ENCODE measurements at places on chromosomes 12 and 14. TPM values are rescaled to one million over a fixed set of nuclear protein-coding genes. Genes with fewer than 3 reads are reported as not detected.

DNA sequence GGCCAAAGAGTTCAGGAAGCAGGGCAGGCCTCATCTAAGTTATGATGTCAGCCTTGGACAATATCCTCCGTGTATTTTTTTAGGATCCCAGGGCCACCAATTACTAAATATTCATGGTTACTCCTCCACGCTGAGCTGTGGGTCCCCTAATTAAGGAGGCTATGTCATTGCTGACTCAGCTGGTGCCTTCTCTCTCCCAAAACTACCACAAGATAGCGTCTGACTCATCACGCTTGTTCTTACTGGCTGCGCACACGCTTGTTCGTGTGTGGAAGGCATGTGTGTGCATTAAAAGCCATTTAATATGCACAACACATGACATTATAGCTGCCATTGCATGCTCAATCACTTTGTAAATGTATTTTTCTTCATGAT lies 78.3 kb downstream of the GSC start:
- DNase-seq, result no peak

- no peak for DNase-seq
These were observed 839 bp downstream of the GSG1 start for GRCh38 chr12:13102461-13103195.

GRCh38 chr12:43357141-43357540 lies 194.9 kb downstream of the ADAMTS20 start:
- no peak for DNase-seq

DNA sequence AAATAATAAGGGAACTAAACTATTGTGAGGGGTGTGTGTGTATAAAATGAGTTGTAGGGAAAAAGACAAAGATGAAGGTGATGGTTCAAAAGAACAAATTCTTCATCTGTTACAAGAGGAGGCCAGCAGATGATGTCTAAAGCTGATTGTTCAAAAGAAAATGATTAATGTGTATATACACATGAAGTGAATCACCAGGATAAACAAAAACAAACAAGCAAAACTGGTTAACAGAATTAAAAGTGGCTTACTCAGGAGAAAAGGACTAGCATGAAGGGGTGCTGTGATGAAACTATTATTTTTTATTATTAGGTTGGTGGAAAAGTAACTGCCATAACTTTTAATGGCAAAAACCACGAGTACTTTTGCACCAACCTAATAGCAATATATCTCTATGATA lies 348.4 kb downstream of the BCL11B start:
- no peak for DNase-seq

GRCh38 chr12:104109446-104110271 lies 28.4 kb downstream of the NFYB start:
- DNase-seq, result no peak

- DNase-seq, result no peak
These were observed 455.3 kb downstream of the BCL11B start for GRCh38 chr14:98816720-98817119.

DNA sequence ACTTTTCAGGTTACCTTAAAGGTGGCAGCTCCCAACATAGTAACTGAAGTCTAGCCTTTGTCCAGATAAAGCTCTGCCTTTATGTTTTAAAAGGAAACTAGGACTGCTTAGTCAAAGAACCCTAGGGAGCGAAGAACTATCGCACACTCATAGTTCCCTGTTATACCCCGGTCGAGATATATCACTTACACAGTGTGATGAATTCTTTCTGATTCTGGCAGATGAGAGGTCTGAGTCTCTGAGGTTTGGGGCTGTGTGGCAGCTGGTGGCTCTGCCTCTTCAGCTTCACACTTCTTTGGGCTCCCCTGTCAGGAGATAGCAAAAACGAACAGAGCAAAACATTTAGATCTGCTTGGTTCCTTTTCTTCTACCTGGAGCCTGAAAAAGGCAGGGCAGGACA lies 17.0 kb downstream of the ACIN1 start:
- no peak for DNase-seq

DNA sequence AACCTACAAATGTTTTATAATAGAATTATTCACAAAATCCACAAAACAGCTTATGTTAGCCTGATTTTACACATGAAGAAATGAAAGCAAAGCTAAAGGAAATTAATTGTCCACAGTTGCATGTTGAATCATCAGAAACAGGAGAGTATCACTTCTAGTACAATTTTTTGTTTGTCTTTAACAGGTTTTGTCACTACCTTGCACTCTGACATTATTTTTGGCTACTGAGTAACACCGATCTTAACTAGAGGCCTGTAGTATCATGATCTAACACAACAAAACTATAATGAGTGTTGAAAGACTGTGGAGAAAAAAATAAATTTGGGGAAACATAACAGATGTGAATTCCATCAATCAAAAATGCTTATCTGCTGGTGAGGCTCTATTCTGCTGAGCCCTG lies 60.1 kb downstream of the TAOK3 start:
- no peak for DNase-seq

DNA sequence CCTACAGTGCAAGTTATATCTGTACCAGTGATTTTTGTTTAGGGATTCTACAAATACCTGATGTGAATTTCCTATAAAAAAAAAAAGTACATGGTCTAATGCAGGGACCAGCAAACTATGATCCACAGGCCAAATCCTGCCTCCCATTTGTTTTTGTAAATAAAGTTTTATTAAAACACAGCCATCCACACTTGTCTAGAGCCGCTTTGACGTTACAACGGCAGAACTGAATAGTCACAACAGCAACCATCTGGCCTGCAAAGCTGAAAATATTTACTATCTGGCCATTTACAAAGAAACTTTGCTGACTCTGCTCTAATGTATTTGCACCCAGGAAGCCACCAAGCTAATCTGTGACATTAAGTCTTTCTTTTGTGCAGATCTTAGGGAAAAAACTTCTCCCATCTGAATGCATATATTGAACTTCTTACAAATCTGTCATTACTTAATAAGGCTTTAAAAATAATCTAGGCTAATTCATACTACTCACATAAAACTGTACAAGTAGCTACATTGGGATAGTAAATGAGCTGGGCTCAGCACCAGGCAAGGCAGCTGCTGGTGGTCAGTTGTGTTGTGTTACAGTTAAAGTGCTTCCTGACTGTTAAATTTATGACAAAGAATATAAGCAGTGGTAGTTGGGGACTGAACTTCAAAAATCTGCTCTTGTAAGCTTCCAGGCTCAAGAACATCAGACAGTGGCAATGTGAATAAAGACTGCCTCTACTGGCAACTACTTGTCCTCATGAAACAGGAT lies 303.3 kb downstream of the MED13L start:
- DNase-seq, result no peak

GRCh38 chr14:31788340-31788739 lies 227.1 kb downstream of the NUBPL start:
- no peak for DNase-seq

DNA sequence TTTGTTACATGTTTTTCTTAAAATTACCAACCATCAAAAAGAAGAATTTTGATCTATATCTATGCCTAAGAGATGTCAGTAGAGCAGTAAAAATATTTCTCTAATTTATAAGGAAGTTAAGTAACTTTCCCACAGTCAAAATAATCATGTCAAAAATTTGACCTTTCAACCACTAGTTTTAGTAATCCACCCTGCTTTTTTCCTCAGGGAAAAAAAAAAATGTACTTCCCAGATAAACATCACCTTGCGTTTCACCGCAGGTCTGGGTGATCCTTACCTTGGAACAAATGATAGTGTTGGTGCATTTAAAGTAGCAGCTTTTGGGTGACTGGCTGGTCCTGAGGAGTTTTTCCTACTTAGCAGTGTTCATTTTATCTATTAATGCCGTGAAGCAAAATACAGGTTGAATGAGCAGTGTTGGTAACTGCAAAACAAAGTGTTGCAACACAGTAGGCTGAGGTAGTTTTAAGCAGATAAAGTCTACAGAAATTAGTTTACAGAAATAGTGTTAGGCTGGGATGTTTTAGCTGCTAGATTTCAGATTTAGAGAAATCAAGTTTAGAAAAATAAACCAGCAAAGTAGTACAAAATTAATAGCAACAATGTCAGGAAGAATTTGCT lies 137.2 kb upstream of the DNM1L start:
- DNase-seq, result no peak

DNA sequence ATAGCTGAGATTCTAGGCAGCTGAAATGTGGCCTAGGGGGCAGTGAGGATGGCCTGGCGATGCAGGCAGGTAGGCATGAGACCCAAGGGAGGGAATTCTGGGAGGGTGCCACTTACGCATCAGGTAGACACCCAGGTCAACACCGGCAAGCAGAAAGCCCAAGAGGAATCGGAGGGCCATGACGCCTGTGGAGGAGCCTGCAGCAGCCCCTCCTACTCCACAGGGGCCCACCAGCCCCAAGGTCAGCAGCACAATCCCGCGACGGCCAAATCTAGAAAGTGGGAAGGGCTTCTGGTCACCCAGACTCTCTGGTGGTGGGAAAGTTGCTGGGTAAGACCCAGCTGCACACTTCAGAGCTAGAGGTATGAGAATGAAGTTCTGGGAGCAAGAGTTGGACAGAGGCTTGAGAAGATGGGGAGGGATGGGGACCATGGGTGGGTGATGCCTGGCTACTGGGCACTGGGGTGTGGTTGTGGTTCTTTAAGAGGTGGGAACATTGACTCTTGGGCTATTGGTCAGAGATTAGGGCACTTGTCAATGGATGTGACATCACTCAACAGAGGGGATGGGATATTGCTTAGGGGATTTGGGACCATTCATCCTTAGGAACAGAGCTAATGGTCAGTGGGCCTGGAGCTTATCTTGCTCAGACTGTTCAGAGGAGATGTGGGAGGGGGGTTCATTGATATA lies 3.4 kb downstream of the SLC22A17 start:
- no peak for DNase-seq

DNA sequence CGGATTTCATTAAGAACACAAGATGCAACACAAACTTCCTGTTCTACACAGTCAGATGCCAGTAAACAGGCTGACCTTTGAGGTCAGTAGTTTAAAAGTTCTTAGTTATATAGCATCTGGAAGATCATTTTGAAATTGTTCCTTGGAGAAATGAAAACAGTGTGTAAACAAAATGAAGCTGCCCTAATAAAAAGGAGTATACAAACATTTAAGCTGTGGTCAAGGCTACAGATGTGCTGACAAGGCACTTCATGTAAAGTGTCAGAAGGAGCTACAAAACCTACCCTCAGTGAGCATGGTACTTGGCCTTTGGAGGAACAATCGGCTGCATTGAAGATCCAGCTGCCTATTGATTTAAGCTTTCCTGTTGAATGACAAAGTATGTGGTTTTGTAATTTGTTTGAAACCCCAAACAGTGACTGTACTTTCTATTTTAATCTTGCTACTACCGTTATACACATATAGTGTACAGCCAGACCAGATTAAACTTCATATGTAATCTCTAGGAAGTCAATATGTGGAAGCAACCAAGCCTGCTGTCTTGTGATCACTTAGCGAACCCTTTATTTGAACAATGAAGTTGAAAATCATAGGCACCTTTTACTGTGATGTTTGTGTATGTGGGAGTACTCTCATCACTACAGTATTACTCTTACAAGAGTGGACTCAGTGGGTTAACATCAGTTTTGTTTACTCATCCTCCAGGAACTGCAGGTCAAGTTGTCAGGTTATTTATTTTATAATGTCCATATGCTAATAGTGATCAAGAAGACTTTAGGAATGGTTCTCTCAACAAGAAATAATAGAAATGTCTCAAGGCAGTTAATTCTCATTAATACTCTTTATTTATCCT lies 13.5 kb downstream of the PTGER2 start:
- DNase-seq, result no peak

DNA sequence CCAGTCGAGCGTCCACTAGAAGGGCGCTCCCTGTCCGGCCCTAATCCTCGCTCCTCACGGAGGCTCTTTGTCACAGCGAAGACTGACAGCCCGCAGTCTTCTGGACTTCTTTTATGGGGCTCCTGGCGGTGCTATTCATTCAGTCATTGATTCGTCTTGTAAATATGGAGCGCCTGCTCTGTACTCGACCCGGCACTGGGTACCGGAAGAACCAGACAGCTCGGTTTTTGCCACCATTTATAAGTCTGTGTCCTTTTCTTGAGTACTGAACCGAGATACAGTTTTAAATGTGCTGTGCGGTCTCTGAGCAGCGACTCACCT lies 570 bp downstream of the DMAC2L start:
- DNase-seq, result no peak

DNA sequence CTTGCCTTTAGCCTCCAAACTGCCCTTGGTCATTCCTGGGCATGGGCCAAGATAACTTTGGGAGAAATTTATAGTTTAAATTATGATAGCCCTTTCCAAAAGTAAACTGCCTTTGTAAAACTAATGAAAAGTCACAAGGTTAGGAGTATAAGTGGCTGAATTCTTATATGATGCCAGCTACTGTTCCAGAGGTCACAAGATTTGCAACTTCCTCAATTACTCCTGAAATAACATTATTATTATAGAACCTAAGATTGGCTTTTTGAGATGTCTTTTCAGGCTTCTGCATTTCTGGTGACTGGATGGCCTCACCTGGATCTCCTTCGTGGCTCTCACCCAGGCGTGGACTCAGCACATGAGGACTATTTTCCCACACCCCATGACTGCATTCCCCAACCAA lies 55.0 kb downstream of the OSBPL8 start:
- no peak for DNase-seq

DNA sequence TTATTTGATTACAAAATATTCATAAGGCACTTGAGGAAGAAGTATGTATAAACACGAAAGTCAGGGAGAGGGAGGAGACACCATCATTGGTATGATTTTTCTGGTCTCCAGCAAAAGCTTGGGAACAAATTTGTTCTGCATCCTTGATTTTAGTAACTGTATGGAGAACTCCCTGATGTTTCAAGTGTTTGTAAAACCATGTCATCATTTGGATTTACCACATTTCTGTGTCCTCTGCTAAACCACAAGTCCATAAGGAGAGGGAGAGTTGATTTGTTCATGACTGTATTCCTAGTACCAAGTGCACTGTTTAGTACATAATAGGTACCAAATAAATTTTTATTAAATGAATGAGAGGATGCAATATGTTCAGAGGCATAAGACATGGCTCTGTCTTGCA lies 181.1 kb downstream of the BTG1 start:
- DNase-seq, result no peak

DNA sequence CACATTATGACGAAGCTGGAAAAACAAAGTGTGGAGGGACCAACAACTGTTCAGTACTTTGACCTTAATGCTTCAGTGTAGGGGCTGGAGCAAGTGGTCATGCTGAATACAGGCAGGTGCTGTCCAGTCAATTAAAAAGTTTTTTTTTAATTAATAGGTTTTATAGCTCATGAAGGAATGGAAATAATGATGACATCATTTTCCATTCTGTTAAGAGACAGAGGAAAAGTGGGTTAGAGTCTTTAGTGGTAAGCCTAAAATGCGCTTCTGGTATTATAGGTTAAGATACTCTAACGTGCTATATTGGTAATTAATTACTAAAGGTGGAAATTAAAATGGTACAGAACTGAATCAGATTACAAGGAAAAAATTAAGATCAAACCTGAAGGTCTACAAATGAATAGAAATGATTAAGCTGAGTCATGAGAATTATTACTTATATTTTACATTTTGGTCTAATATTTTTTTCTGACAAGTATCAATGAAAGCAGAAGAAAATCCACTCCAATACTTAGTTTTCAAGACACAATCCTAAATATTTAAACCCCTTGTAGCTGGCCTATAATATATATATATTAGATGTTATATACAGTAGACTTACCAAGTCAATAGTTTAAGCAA lies 15.6 kb downstream of the KLHDC2 start:
- DNase-seq, result no peak

Gene RASAL1
- not detected for total RNA-seq

Gene RGS6
- total RNA-seq, result 4.7 TPM

Gene PCED1B
- total RNA-seq, result 12.3 TPM

Gene TBX3
- total RNA-seq, result 0.81 TPM

Gene LRIG3
- total RNA-seq, result 70.0 TPM

Gene ISCA2
- total RNA-seq, result 22.2 TPM

Gene OR10P1
- not detected for total RNA-seq

Gene OVCH1
- 0.78 TPM for total RNA-seq
